CD4-positive, alpha-beta T cell treated with Interleukin-6 at 100 ng/mL for 8 hours (primary cell): ENCODE measurements at places on chromosomes 5 and 9.

- DNase-seq: no peak
Measured at GRCh38 chr9:97387504-97387886, 24.4 kb upstream of the TDRD7 start.

GRCh38 chr5:53240661-53241060 is 131.1 kb upstream of the MOCS2 start:
- DNase-seq: no peak

- DNase-seq: no peak
Measured at GRCh38 chr9:121861501-121862180, 210.2 kb downstream of the DAB2IP start.

- DNase-seq: no peak
Measured at GRCh38 chr5:65668696-65669095, 43.9 kb downstream of the SHLD3 start.

DNA sequence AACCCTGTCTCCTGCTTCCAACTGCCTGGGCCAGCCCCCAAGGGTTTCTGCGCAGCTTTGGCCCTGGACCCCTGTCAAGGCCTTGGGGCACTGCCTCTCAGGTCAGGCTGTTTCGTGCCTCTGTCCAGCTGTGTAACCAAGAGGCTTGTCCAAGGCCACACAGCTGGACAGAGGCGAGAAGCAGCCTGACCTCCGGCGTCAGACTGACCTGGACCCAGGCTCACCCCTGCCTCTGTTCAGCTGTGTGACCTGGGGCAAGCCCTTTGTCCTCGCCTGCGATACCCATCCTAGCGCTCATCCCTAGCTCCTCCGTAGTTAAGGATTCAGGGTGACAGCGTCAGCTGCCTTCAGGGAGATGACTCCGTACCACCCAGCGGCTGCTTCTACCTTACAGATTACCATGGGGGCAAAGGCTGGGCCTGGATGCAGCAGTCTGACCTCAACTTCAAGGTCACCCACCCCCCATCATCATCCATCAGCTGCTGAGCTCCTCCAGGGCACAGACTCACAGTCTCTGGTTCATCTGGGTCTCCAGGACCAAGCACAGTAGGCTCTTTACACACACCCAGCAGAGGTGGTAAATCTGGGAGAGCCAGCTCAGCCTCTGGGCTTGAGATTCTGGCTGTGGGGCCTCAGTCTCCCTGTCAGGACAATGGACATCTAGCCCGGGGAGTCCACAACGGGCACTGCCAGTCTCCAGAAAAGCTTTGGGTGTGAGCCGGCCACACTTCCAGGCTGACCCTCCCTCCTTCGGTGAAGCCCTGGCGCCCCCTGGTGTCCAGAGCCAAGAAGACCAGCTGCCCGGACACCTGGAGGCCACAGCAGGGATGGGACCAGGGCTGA is 7.9 kb downstream of the AK1 start:
- DNase-seq: peak; percentile 71

DNA sequence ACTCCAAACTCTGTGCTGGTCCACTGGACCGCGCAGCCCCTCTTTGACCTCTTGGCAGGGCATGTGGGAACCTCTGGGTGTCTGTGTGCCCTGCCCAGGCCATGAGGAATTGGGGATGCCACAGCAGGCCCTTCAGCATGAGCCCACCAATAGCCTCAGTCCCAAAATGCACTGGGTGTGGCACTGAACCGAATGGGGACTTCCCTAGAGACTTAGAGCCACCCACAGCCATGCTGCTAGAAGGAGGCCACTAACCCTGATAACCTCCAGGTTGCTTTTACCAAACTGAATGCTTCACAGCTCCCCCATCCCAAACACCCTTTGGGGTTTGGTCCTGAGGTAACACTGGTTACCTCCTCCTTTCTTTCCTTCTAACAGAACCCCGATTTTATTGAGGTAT is 302.7 kb downstream of the PIK3R1 start:
- no peak for DNase-seq

GRCh38 chr5:94209272-94209671 is 409.1 kb downstream of the KIAA0825 start:
- DNase-seq: no peak
